ENCODE measurements at places on chromosomes 7 and 10.

GRCh38 chr7:33958104-33958503, 52.8 kb downstream of the BMPER start:
- no peak for DNase-seq

DNA sequence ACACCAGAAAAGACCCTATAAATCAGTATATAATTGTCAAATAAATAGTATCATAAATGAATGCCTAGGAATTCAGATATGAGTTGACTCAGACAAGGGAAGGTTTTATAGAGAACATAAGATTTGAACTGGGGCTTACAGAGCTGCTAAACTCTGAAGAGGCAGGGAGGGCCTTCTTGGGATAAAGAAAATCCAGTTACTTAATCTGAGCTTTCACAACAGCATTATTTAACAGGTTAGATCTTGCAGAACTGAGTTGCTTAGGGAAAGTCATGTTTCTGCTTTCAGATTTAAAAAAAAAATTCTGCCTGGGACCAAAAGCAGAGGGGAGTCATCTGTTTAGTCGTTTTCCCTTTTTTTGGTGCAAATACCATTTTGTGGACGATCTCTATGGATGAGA, 594.8 kb upstream of the FZD8 start:
- DNase-seq, result no peak

- no peak for DNase-seq
These were observed 1.1 kb upstream of the GSTO2 start for GRCh38 chr10:104267721-104268404.

DNA sequence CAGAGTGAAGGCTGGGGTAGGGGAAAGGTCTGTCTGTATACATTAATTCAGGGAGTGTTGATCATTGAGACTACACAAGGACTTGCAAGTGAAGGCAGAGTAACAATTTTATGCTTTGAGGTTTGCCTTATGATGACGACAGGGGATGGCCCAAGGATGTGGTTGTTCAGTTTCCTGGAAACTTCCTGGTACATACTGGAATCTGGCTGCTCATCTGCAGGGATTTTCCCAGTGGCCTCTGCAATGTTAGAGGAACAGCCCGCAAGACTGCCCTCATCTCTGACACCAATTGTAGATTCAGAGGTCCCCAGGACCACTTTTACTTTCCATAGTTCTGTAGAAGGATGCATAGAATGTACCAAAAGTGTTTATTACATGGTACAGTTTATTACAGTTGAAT, 189.6 kb downstream of the TMEM178B start:
- no peak for DNase-seq

DNA sequence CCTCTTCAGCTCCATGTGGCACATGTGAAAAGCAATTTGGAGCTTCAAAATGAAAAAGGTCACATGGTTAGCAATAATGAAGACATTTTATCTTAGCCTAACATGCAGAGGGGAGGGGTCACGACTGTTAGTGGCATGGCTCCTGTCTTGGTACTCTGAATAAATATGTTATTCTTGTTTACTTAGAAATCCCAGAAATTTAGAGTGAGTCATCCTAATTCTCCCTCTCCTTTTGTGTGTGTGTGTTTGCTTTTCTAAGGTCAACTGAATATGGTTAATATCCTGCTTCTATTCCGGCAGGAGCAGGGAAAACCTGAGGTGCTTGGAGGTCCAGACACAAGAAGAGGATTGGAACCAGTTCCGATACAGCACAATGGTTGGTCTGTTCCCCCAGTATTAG, 17.6 kb downstream of the BCCIP start:
- no peak for DNase-seq

DNA sequence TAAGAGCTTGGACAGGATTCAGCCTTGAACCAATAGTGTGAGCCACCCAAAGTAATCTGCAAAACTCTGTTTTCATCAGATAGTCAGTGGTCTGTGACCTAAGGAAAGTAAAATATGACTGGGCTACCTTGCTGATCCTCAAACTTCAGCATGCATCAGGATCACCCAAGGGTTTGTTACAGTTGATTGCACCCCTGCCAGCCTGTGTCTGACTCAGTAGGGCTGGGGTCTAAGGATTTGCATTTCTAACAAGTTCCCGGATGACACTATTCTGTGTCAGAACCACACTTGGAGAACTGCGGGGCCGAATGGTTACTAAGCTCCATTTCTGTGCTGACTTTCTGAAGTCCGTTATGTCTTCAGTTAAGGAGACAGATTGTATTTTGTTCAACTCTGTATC, 40.6 kb upstream of the TSPAN13 start:
- DNase-seq, result no peak

All from cortex of kidney (tissue), 1 donor.